ENCODE measurements at places on chromosomes 3 and 15.

DNA sequence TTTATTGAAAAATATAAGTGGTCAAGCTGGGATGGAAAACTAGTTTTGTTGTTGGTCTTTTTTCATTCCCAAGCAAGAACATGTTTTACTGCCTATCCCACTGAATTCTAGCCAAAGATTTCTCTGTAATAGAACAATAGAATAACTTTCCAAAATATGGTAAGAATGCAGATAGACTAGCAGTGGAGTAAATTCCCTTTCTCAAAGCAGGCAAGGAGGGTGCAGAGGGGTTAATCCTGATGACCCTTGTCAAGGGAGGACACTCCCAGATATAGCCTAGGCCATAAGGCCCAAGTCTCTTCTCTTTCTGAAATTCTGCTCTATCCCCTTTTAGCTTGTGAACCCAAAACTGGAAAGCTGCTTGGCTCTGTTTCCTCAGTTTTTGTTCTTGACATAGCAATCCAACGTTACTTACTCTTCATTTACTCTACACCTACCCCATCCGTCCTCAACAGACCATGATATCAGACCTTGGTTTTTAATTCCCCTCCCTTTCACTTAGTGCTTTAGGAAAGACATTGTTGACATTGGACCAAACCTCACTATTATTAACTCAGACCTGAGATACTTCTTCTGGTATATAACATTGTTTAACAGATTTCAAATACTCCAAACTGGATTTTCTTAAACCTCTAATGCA, 453.6 kb upstream of the THBS1 start:
- no peak for DNase-seq

- DNase-seq = peak; percentile 25
These were observed 17.2 kb downstream of the CPA3 start for GRCh38 chr3:148882288-148882687.

- peak; percentile 65 for DNase-seq
These were observed 134.3 kb downstream of the VGLL4 start for GRCh38 chr3:11509173-11510000.

- DNase-seq = no peak
These were observed 20.0 kb upstream of the KLF13 start for GRCh38 chr15:31306426-31307269.

GRCh38 chr3:161630794-161631193, 134.2 kb downstream of the OTOL1 start:
- no peak for DNase-seq

- no peak for DNase-seq
These were observed 48.4 kb downstream of the GBE1 start for GRCh38 chr3:81713031-81713430.

- no peak for DNase-seq
These were observed 82.9 kb upstream of the GSK3B start for GRCh38 chr3:120177151-120177550.

- no peak for DNase-seq
These were observed 462 bp downstream of the IGDCC3 start for GRCh38 chr15:65377105-65377975.

GRCh38 chr3:24628523-24629258, 134.0 kb upstream of the THRB start:
- DNase-seq = no peak

DNA sequence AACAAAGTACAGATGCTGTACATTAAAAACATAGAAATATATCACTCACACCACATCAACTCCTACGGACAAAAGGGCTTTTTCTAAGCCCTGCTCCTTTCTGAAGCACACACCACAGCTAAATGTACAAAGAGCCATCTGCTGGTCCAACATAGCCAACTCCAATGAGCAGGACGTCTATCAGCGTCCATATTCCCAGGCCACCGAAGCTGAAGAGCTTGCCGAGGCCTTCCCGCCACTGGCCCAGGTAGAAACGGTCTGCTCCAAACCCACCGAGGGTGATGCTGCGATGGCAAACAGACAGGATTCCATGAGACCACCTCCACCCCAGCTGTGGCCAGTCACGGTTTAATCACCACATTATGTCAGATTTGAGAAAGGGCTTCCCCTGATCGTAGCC, 9.8 kb downstream of the TM2D3 start:
- no peak for DNase-seq

DNA sequence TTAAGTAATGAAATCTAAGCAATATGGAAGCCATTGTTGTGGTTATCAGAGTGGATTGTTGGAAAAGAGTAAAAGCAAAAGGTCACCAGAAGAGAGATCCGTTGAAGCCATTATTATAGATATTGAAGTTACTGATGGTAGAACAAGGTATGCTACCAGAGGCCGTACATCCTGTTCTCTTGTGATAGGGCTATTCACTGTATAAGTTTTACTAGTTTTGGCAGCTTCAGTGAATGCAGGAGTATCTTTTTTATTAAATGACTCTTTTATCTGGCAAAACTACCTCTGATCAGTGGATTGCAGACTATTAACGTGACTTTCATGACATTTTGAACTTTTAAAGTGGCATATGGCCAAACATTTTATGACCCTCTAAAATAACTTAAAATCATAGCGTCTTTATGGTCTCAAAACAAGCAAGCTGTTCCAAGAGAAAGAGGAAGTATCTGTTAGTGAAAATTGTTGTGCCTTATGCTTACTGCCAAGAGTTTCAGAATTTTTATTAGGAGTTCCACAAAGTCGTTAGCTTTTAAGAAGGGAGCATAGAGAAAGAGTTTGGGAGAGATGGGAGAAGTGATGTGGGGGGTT, 102.9 kb downstream of the LRRC49 start:
- no peak for DNase-seq

DNA sequence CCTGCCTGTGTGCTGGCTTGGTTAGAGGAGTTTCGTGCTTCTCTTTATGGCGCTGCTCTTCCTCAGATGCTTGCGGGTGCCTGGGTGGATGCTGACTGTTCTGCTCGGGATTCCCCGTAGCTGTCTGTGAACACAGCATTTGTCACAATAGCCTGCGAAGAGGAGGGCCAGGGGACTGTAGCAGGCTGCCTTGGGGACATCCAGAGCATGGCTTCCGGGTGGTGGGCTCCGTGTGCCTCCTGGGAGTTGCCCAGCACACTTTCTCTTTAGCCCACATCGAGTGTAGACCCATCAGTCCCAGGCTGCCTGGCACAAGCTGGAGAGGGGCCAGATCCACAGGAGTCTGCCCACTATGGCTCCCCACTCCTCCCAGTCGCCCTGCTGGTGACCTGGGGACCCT, 22.4 kb downstream of the LRRK1 start:
- DNase-seq = no peak

DNA sequence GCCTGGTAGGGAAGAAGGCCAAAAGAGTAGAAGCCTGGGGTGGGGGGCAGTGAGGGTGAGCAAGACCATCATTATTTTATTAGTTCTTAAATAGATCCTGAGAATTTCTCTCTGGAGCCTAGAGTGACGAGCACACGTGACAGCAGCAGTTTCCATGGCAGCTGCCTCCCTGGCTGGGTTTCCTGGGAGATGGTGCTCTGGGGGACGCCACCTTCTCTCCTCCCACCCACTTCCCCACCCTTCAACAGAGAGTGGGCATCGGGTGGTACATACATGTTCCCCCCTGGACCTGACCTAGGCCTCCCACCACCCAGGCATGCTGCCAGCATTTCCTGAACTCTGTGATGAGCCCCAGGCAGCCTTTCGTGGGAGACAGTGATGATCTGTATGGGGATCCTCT, 12.9 kb downstream of the CELF6 start:
- DNase-seq = no peak

DNA sequence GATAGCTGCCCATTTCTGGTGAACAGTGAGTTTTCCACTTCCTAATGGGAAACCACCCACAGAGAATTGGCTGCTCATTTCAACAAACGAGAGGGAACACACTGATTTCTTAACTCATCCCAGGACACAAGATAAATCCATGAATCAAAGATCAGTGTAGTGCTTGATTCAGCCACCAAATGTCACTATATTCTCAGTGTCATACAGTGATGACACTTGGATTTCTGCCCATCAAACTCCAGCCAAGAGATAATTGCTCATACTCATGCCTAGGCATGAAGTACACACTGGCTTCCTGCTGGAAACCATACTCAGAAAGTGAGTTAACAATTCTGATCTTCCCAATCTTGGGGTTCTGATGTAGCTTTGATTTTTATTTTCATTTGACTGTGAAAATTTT, 35.4 kb upstream of the GRM7 start:
- DNase-seq = peak; percentile 12

DNA sequence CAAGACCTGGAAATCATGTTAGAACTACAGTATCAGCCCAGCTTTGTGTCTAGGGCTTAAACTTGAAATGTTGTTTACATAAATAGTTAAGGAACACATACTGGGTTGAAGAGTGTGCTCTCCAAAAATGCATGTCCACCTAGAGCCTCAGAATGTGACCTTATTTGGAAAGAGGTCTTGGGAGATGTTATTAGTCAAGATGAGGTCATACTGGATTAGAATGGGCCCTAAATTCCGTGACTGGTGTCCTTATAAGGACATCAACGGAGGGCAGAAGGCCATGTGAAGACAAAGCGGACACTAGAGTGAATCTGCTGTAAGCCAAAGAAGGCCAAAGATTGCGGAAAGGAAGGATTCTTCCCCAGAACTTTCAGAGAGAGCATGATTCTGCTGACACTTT, 759.2 kb upstream of the CFAP20DC start:
- DNase-seq = no peak

DNA sequence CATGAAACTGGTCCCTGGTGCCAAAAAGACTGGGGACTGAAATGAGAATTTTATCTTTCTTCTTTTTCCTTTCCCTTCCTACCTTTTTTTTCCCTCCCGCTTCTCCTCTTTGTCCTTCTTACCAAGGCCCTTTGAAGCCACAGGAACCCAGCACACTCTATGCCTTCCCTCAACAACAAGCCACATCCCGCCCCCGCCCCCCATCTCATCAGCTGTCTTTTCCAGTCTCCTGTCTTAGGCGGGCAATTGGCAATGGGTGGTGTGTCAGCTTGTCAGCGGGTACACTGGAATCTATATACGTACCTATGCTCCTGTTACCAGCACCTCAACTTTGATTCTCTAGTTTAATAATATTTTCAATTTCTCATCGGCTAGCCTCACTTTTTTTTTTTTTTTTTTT, 56.3 kb upstream of the CHD2 start:
- DNase-seq = no peak

DNA sequence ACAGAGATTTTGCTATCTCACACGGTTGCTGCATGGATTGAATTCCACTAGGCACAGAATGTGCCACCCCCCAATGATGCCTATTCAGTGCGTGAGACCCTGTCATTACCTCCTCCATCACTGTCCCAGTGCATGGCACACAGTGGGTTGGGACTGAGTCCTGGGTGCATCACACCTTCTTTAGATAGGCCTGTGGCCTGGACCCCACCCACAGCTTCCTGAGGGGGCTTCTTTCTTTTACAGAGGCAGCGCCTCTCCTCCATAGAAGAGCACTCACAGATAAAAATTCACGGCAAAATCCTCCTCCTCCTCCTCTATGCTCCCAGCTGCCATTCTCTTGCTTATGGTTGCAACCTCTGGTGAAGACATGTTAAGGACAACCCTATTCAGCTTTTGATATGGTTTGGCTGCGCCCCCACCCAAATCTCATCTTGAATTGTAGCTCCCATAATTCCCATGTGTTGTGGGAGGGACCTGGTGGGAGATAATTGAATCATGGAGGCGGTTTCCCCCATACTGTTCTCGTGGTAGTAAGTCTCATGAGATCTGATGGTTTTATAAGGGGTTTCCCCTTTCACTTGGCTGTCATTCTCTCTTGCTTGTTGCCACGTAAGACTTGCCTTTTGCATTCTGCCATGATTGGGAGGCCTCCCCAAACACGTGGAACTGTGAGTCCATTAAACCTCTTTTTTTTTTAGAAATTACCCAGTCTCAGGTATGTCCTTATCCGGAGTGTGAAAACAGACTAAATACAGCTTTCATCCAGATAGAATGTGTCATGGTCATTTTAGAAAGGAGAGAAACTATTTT, 147.6 kb downstream of the KLF13 start:
- no peak for DNase-seq

- DNase-seq = peak; percentile 12
These were observed 14.9 kb downstream of the CCDC32 start for GRCh38 chr15:40549894-40550293.

DNA sequence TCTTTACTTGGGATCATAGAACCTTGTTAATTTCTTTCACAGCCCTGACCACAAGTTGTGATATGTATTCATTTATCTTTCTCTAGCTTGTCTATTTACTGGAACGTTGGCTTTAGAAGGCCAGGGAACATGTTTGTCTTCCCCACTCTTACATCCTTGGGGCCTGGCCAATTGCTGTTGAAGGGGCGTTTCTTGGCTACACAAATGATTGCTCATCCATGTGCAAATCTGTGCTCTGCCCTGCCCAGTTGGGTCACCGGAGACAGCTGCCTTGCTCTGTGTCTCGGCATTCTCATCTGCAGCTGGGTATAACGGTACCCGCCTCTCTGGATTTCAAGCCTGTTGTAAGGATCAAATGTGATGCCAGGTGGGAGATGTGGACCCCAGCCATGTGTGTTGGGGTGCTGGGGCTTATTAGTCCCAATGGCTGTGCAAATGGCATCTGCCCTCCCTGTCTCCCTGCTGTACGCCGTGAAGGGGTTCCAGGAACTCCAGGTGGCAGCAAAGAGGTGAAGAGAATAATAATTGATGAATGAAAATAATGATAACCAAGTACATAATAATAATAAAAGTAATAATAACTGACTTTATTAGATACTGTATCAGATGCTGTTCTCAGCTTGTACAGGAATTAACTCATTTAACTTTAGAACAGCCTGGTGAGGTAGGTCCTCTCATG, 24.0 kb upstream of the TLE3 start:
- peak; percentile 63 for DNase-seq

DNA sequence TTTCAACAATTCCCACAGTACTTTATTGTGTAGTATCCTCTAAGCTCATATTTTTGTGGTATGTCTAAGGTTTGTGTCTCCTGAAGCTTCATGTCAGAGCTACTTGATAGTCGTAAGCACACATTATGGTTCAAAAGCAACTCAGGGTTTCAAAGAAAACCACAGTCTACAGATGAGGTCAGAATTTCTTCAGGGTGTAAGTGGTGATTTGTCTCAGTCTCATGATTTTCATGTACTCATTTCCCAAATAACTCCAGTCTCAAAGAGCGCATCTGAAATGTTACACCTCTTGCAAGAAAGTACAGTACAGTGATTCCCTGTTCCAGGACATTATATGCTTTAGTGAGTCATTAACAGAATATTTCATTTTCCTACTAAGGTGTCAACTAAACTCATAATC, 47.5 kb upstream of the SSR3 start:
- no peak for DNase-seq

DNA sequence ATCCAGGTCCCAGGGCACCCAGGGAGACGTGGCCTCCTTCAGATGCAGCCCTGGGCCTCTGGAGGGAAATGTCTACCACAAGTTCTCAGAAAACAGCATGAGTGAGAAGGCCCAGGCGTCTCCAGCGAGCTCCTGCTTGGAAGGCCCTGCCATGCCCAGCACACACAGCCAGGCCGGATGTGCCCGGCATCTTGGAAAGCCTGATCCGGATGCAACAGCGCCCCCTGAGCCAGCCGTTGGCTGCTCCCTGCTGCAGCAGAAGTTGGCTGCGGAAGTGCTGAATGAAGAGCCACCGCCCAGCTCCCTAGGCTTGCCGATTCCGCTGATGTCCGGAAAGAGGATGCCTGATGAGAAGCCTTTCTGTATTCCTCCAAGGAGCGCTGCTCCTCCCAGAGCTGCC, 856 bp downstream of the NPAP1 start:
- no peak for DNase-seq
